ENCODE measurements at places on chromosomes 7 and 10.

- DNase-seq = no peak
These were observed 13.4 kb downstream of the P4HA1 start for GRCh38 chr10:73083221-73083620.

DNA sequence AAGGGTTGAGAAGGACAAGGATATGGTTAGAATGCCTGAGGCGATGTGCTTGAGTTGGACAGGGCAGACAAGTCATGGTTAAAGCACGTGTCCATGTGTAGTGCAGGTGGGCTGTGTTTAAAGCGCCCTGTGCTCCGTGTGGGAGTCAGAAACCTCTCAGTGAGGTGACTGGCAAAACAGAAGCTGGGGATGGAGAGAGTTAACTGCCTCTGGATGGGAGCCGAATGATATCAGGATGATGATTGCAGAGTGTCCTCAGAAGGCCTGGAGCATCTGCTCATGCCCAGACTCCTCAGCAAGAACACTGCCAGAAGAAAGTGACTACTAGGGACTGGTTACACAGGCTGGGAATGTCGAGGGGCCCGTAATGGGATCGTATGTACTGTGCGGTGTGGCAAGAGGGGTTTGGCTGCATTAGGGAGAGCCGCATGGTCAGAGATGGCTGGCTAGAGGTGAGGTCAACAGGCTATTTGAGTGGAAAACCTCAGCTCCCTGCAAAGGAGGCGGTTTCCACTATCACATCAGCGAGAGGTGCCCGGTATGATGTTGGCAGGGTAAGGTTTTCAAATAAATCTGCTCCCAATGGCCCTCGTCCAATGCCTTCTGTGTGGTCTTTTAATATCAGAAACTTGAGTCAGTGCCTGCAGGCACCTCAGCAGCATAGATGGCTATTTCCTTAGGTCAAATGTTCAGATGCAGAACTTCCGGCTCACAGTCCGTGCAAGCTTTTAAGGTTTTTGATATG, 26.1 kb upstream of the MRC1 start:
- DNase-seq = no peak

DNA sequence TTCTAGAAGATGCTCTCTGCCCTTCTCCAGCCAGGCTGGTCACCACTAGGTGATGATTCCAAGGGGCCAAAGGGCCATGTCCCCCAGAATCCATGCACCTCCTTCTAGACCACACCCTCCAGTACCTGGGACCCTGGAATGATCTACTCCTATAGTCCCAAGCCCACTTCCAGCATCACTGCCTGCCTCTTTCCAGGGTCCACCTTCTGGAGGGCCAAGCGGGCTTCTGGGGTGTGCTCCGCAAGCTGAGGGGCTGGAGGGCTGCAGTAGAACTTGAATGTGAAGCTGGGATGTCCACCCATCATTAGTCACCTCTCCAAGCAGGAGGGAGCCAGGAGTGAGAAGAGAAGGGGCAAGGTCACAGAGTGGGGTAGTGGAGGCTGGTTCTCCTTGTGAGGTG, 234.4 kb upstream of the MYO3A start:
- DNase-seq = no peak

DNA sequence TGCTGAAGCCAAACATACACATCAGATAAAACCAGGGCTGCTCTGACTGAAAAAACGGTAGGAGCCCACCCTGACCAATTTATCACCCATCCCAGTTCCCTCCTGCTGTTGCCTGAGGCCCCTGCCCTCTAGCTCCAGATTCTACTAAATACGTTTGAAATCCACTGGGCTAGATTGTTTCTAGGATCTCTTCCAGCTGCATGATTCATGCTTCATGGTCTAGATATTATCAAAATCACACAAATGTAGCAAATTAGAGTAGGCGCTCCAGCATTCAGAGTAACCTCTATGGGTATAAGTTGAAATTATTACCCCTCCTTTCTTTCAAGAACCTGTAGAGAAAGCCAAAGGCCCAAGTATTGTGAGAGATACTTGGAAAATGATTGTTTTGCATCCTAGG, 151.2 kb upstream of the FAM13C start:
- no peak for DNase-seq

DNA sequence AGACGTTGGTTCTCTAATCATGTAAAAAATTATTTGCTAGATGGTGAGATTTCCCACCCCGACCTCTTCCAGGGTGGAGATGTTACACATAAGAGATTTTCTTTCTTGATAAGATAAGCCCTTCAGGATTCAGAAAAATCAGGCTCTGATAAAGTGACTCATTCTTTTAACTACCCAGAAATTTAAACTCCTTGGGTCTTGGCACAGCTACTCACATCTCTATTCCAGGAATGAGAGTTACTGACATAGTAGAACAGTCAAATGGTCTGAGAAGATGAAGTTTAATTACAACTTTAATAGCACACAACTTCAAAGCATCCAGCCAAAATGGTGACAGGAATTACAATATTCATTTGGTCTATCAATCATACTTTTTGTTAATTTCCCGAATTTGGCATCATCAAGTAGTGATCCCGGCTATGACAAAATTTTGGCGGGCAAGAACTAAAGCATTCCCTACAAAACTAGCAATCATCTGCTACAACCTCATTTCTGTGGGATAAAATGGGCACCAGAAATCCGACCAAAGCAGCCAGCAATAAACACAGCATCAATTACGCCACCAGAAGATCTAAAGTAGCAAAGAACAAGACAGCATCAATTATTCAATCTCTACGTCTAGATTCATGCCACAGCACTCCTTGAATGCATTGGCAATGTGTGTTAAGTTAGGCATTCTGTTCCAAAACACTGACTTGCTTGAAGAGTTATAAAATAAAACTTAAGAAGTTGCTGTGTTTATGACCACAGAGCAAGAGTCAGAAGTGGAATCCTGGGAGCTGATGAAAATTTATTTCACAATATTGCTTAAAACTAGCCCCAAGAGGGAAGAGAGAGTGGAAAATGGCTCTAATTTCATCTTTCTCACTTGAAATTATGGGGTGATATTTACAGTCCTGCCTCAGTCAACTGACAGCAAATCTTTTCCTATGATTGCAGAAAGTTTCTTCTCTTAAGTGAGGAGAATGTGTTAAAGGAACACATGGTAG, 565.7 kb upstream of the ANKRD30A start:
- DNase-seq = peak; percentile 23

DNA sequence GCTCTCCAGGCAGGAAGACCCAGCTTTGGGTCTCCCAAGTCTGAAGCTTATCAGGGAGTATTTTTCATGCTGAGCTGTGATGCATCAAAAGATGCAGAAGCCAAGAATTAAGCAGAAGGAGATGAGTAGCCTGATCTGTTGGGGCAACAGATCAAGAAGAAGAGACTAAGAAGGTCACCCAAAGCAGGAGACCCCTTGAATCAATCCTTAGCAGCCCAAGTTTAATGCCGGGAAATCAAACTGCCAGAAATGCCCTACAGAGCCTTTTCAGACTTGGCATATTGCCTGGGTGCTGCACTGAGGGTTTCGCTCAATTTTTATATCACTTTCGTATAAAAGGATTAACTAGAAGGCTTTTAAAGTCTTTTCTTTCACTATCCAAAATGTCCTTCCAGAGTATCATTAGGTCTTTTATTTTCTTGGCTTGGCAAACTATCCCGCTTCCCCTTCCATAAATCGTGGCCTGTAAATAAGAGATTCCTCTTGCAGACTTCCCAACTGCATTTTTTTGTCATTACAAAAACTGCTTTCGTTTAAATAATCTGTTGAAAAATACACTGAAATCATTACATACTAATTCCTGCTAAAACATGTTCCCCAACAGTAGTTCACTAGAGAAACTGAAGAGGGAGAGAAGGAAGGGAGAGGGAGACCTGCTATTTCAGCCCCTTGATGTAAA, 49.0 kb upstream of the STK17A start:
- DNase-seq = no peak

DNA sequence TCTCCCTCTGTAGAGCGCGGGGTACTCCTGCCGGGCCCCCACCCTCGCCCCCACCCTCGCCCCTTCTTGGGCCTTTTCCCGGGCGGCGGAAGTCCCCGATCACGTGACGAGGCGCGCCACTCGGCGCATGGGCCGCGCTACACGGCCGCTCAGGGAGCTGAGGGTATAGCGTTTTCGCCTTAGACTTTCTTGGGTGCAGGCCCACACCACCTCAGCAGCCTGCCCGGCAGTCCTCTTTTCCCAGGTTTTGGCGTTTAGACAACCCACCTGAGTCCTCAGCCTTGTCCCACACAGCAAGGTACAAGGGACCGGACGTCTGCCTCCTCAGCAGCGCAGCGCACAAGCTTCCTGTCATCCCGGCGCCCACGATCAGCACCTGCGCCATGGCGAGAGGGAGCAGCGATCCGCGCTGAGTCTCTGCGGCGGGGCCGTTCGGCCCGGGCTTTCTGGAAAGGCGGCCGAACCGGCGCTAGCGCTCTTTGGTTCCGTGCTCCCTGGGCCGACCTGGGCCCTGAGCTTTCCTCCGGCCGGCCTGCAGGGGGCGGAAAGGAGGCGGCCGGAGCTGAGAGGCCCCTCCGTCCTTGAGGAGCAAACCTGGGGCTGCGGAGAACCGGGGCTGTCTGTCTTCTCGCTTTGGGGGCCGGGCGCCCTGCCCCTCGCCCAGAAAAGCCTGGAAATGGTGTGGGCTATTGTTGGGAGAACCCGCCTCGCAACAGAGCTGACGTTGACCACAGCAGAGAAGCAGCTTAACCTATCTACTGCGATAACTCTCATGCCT, at the start of gene RNLS:
Gene RNLS (minus strand): TSS at position 513 of the 778 bp plus-strand sequence.
- no peak for DNase-seq

GRCh38 chr7:111029141-111029572, 61.8 kb upstream of the LRRN3 start:
- no peak for DNase-seq

DNA sequence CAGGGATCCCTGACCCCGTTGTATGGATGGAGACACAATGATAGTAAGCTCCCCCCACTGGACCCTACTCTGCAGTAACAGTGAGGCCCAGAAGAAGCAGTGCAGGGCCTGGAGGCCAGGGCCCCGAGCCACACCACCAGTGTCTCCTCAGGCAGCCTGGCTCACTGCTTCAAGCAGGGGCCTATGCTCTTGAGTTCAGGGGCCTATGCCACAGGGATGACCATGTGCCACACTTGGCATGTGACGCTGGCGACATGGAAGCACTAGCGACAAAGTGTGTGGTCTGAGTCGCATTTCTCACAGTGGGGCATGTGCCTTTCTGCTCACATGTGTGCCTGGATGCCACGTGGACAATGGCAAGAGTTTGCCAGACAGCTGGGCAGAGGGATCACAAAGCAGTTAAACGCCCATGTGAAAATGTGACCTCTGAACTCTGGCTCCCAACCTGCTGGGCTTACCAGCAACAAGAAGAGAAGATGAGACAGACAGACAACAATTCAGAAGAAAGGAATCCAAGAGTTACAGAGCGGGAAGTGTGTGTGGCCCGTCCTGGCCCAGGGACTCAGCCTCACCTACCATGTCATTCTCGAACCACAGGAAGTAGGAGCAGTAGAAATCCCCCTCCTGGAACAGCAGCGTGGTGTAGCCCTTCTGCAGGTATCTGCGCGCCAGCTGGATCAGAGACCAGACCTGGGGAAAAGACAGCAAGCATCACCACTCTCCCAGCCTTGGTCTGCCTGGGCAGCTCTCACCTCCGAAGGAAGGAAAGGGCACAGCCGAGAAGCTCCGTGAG, 4.7 kb upstream of the PYROXD2 start:
- DNase-seq = no peak

- DNase-seq = no peak
These were observed 147.5 kb downstream of the RAB11FIP2 start for GRCh38 chr10:117899181-117899683.

- DNase-seq = no peak
These were observed 24.7 kb downstream of the AUTS2 start for GRCh38 chr7:69622960-69623359.

GRCh38 chr10:5891009-5891408, 966 bp downstream of the FBH1 start:
- DNase-seq = no peak

DNA sequence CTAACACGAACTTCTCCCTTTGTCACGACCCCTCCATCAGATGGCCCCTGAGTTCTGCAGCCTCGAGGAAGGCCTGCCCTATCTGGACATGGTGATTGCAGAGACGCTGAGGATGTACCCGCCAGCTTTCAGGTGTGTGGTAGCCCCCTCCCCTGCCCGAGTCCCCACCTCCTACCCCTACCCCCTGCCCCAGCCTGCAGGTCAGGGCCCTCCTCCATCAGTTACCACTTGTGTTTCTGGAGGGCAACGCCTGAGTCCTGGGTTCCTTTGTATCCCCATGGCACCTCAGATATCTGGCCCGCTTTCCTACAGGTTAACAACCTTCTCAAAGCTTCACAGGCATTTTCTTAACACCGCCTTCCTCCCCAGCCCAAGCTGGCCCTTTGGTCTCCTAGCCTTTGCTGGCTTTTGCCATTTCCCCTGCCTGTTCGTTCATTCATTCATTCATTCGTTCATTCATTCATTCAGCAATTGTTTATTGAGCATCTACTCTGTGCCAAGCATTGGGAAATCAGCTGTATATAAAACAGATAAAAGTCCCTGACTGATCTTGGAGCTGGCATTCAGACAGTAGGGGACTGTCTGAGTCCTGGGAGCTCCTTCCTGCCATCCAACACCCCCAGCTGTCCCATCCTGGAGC, 55.6 kb downstream of the PARP12 start:
- DNase-seq = no peak

- DNase-seq = no peak
These were observed 1.5 kb downstream of the IL6 start for GRCh38 chr7:22728401-22729029.

- peak; percentile 59 for DNase-seq
These were observed 40.6 kb downstream of the PYROXD2 start for GRCh38 chr10:98374217-98374985.

DNA sequence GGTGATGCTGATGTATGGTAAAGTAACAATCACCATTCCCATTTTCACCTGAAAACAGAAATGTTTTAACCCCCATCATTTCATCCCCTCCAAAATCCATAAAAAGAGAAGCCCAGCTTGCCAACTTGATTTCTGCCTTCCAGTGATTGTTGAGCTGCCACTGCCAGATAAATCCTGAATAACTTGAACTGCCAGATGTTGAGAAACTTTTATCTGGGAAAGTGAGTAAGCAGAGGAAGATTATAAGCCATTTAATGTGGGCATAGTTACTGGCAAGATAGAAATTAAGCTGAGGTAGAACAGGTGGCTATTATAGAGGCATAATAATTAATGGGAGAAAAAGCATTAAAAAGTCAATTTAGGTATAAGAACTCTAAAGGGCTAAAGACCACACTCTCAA, 534.1 kb downstream of the ANKRD7 start:
- no peak for DNase-seq

GRCh38 chr10:101225846-101226421, 3.3 kb downstream of the LBX1 start:
- DNase-seq = no peak

GRCh38 chr10:58888957-58889356, 287.5 kb upstream of the PHYHIPL start:
- DNase-seq = no peak

DNA sequence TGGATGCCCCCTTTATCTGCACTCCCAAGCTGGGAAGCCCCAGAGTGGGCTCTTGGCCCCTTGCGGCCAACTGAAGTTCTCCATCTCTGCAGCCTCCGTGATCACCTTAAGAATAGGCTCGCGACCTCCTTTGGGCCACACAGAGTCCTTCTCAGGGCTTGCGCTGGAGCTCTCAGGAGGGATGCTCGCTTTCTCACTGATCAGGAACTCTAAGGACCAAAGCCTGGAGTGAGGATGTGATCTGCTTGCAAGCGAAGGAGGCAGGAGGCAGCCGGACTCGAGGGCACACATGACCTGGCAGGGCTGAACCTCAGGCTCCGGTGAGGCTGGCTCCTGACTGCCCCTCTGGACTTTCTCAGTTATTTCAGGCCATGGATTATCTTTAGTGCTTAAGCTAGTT, 192.1 kb upstream of the MKI67 start:
- DNase-seq = no peak

Measured in AG04449 (cell line).